ENCODE measurements at places on chromosomes 2 and 18. TPM values are rescaled to one million over a fixed set of nuclear protein-coding genes. Genes with fewer than 3 reads are reported as not detected.
A peak's percentile ranks its signal among the peaks of the same experiment; 100 is the strongest.

GRCh38 chr2:217979151-217979811 lies 23.5 kb downstream of the TNS1 start:
- DNase-seq: peak; percentile 63

GRCh38 chr18:8559612-8560186 lies 49.5 kb upstream of the RAB12 start:
- no peak for DNase-seq

- DNase-seq: no peak
Observed at GRCh38 chr2:64166637-64167420, 22.6 kb upstream of the PELI1 start.

DNA sequence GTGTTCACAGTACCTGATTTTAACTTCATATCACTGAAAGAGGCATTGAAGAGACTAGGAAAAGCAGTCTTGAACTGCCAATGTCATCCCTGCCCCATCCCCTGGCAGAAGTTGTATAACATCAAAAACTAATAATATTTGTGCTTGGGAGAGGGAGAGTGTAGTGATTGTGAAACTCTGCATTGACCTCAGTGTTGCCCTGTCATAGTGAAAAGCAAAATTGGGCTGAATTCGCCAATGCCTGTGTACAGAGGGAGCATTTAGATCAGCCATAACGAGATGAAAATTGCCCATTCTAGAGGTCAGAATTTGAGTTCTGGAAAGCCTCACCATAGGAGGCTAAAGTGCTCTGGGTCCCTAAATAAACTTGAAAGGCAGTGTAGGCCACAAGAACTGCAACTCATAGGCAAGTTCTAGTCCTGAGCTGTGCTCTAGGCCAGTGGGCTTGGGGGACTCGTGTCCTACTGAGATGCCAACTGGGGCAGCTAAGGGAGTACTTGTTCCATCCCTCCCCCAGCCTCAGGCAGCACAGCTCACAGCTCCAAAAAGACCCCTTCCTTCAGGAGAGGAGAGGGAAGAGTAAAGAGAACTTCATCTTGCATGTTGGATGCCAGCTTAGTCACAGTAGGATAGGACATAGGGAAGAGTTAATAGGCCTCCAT lies 855.6 kb downstream of the TSN start:
- no peak for DNase-seq

DNA sequence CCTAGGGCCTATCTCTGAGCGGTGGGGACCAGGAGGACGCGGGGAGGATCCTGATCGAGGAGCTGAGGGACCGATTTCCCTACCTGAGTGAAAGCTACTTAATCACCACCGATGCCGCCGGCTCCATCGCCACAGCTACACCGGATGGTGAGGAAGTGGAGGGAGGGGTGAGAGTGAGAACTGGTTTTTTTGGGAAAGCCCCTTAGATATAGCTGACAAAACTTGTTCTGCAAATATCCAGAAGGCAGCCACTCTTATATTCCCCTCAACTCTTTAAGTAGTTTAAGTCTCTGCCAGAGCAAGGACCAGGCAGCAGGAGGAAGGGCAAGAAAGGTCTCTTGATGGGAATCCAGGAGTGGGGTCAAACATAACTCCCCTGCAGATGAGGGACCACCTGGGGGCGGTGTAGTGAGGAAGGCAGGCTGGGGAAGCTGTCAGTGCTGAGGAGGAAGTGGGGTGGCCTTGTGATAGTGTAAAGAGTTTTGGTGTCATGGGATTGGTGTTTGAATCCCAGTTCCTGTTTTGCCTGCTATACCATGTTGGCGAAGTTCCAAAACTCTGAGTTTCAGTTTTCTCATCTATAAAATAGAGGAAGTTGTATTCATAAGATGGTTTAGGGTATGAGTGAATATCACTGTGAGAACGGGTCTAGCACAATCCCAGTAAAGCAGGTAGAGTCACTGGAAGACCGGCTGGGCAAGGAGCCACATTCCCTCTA lies 3.4 kb downstream of the NAGK start:
- peak; percentile 87 for DNase-seq

- no peak for DNase-seq
Observed at GRCh38 chr2:178441426-178441825, 9.5 kb downstream of the PRKRA start.

GRCh38 chr2:229098801-229099200 lies 172.3 kb downstream of the PID1 start:
- no peak for DNase-seq

The THSD7B gene
- total RNA-seq: 0.17 TPM

DNA sequence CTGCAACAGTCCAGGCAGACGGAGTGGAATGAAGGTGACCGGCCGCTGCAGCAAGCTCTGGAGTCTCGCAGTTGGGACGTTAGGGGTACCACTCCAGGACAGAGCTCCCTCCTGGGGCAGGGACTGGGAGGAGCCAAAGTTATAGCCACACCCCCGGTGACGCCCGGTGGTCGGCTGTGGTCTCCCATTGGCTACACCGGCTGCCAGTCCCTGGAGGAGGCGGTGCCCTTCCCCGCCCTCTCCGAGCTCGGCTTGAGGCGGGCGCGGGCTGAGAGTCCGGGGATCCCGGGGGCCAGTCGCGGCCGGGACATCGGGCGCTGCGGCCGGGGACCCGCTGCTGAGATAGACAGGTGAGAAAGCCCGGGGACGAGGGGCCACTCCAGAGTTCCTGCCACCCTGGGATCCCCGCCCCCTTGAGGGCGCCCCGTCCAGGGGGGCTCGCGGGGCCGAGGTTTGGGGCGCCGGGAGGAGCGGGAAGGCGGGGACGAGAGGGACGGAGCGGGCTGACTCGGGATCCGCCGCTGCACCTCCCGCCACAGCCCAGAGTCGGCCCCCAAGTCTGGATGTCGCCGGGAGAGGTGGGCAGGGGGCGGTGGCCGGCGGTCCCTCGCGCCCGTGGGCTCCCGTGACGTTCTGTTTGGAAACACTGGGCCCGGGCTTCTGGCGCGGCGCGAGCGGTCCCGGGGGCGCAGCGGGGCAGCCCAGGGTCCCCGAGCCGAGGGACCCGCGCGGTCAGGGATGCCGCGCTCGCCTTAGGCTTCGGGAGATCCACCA lies at the start of gene PLEKHH2:
Gene PLEKHH2 (plus strand): TSS at position 231 of the 774 bp plus-strand sequence. CDS start 7,414 bp downstream, outside the sequence.
- DNase-seq: peak; percentile 91

All from spleen (tissue), 13 donors.